ENCODE measurements at places on chromosomes 7 and 10. TPM values are rescaled to one million over a fixed set of nuclear protein-coding genes. Genes with fewer than 3 reads are reported as not detected.

GRCh38 chr7:73424489-73424885 is 9.1 kb upstream of the FZD9 start:
- no peaks in the 10 kb centered on the region for H3K36me3 ChIP-seq
- no peaks in the 10 kb centered on the region for H3K27me3 ChIP-seq
- peaks cover 9% of the 10 kb centered on the region for H3K4me1 ChIP-seq
- no peak overlapping the region for H3K27ac ChIP-seq
- DNase-seq = no peak
- no peak overlapping the region for H3K4me3 ChIP-seq

GRCh38 chr7:46321556-46322205 is 400.6 kb upstream of the IGFBP3 start:
- no peak for DNase-seq
- H3K27ac ChIP-seq = peak overlapping the region; percentile 40
- H3K4me3 ChIP-seq = no peak overlapping the region
- H3K4me1 ChIP-seq = no peaks in the 10 kb centered on the region
- no peaks in the 10 kb centered on the region for H3K36me3 ChIP-seq
- no peaks in the 10 kb centered on the region for H3K27me3 ChIP-seq

DNA sequence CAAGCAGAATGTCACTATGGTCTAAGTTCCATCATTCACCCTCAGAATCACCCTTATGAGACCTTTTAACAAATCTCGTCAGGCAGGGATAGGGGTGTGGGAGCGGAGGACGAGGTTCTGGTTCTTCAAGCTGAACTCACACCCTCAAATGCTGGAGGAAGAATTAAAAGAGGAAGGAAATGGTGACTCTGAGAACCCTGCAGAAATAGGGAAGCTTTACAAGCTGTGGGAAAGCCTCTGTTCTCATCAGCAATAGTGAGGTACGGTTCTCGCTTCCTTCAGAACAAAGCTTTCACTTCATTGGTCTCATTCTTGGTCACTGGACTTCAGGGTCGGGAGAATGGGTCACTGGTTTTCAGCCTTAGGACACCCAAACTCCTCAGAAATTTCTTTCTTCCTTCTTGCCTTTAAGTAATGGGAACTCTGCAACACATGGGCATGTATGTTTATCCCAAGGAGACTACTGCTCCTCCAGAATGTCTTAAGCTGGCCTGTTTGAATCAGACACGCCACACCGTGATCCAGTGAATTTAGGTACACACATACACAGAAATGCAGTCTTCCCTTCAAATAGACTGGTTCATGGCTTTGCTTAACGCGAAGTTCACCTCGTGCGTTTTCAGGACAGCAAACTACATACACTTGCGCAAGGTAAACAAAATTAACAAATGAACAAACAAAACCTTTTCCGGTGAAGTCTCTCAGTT is 226.0 kb downstream of the SFMBT2 start:
- H3K27me3 ChIP-seq = no peaks in the 10 kb centered on the region
- H3K36me3 ChIP-seq = no peaks in the 10 kb centered on the region
- H3K4me1 ChIP-seq = no peaks in the 10 kb centered on the region
- H3K4me3 ChIP-seq = no peak overlapping the region
- H3K27ac ChIP-seq = no peak overlapping the region
- no peak for DNase-seq

Gene HYAL4
- polyA plus RNA-seq = not detected

Gene NPC1L1
- not detected for polyA plus RNA-seq

Gene CYP2C19
- not detected for polyA plus RNA-seq

Data from SK-N-SH (cell line).